ENCODE measurements at places on chromosomes 4 and X. TPM values are rescaled to one million over a fixed set of nuclear protein-coding genes. Genes with fewer than 3 reads are reported as not detected.

GRIPAP1 gene
- total RNA-seq = 36.9 TPM

SMAD1 gene
- total RNA-seq = 47.3 TPM

DNA sequence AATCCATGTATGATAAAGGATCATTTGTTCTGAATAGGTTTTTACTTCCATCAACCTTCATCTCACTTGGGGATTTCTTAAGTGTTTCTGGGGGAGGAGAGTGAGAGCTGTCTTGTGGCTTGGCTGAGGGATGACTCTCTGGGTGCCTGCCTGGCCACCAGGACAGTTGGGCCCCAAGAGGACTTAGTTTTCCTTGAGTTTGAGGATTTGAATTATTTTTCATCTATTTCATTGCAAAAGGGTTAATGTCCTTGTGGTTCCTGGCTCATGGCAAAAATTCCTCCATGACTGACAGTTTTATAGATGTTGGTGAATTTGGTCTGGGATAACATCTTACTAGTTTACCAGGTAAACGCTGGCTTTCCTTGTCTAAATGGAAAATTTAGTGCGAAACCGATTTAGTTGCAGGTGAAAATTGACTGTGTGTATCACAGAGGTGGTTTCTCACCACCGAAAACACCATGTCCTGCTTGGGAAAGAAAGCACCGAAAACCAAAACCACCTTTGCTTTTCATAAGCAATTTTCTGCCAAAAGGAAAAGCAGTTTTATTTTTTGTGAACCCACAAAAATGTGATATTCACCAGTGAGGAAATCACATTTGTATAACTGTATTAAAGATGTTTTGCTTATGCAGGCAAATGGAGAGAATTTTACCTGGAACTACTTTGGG lies 331.3 kb upstream of the SFRP2 start:
- no peaks in the 10 kb centered on the region for H3K4me1 ChIP-seq
- DNase-seq = no peak
- H3K27me3 ChIP-seq = no peaks in the 10 kb centered on the region
- no peak overlapping the region for H3K4me3 ChIP-seq
- H3K36me3 ChIP-seq = no peaks in the 10 kb centered on the region

KLB gene
- 0.64 TPM for total RNA-seq

DNA sequence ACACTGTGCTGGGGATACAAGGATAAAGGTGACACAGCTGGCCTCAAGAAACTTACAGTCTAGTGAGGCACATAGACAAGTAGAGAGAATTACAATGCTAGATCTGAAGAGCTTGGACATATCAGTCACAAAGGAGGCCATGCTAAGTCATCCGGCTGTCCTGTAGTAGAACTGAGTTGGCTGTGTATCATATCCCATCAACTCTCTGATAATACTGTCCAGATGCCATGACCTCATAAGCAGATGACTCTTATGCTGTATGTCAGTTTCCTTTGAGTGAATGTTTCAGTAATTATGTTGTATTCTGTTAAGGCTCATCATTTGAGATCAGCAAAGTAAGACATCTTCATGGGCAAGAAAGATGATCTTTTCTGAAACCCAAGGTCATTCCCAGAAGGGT lies 442.9 kb downstream of the MID1IP1 start:
- DNase-seq = no peak
- H3K27me3 ChIP-seq = no peaks in the 10 kb centered on the region
- no peaks in the 10 kb centered on the region for H3K36me3 ChIP-seq
- H3K4me3 ChIP-seq = no peak overlapping the region

- no peak for DNase-seq
- H3K4me3 ChIP-seq = peak overlapping the region; percentile 46
- H3K27ac ChIP-seq = peak overlapping the region; percentile 74
- H3K27me3 ChIP-seq = no peaks in the 10 kb centered on the region
- no peaks in the 10 kb centered on the region for H3K4me1 ChIP-seq
These were observed 473 bp upstream of the USP51 start for GRCh38 chrX:55490121-55490520.

SLITRK4 gene
- total RNA-seq = 0.07 TPM

- H3K27ac ChIP-seq = no peak within 1 kb of the TSS
- H3K36me3 ChIP-seq = no peaks in the 10 kb centered on the region
- no peaks in the 10 kb centered on the region for H3K27me3 ChIP-seq
- H3K4me1 ChIP-seq = no peaks in the 10 kb centered on the region
- DNase-seq = peak; percentile 79
These were observed at the start of gene MORC4 for GRCh38 chrX:107000013-107000515. Gene MORC4 (minus strand): TSS chrX:107000212. CDS start chrX:106999969, 243 bp downstream.

TRPC3 gene
- total RNA-seq = 0.15 TPM

DAPP1 gene
- total RNA-seq = 5.0 TPM

F8A3 gene
- total RNA-seq = 14.6 TPM

DNA sequence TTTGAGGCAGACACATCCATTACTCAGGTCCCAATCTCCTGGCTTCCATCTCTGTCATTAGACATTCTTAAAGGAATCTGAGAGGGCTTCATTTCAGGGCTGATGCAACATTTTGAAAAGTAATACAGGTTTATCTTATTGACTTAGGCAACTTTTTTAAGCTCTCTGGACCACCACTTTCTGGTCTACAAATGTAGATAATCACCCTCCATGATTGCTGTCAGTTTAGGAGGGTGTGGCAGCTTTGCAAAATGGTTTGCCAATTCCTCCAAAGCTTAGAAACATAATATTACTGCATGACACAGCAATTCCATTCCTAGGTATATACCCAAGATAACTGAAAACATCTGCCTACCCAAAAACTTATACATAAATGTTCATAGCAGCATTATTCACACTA lies 77.6 kb downstream of the ARHGAP6 start:
- H3K27ac ChIP-seq = no peak overlapping the region
- no peak for DNase-seq
- H3K36me3 ChIP-seq = no peaks in the 10 kb centered on the region
- no peaks in the 10 kb centered on the region for H3K4me1 ChIP-seq
- H3K4me3 ChIP-seq = no peak overlapping the region

DNA sequence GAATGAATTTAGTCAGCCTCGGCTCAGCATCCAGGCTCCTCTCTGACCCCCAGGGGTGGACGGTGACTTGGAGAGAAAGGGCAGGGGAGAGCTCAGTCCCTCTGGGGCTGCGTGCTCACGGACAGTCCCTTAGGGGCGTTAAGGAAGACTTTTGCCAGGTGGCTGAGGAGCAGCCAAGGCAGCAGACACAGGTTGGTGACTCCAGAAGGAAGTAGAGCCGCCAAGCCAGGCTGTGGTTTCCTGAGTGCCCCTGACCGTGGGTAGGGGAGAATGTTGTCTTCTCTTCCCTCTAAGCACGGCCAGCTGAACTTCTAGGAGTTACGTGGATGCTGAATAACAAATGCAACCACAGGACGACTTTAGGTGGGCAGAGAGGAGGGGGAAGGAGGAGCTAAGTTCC lies 91.0 kb upstream of the MTM1 start:
- no peaks in the 10 kb centered on the region for H3K4me1 ChIP-seq
- no peak for DNase-seq
- H3K27me3 ChIP-seq = no peaks in the 10 kb centered on the region
- H3K36me3 ChIP-seq = no peaks in the 10 kb centered on the region
- H3K27ac ChIP-seq = no peak overlapping the region

CXCL6 gene
- 0.42 TPM for total RNA-seq

EFHC2 gene
- 0.57 TPM for total RNA-seq

DNA sequence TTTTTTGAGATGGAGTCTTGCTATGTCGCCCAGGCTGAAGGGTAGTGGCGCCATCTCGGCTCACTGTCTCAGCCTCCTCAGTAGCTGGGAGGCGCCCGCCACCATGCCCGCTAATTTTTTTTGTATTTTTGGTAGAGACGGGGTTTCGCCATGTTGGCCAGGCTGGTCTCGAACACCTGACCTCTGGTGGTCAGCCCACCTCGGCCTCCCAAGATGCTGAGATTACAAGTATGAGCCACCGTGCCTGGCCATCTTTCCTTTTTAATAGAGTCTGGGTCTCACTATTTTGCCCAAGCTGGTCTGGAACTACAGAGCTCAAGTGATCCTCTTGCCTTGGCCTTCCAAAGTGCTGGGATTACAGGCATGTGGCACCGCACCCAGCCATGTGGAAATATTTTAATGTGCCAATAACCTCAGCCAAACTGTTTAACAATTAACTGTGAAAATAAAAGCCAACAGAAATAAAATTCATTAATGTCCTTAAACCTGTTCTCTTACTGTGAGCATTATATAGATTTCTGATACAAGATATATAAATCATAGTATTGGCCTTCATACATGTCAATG lies 16.3 kb downstream of the PDS5A start:
- H3K4me1 ChIP-seq = no peaks in the 10 kb centered on the region
- no peaks in the 10 kb centered on the region for H3K36me3 ChIP-seq
- H3K4me3 ChIP-seq = no peak overlapping the region
- no peak for DNase-seq

- no peaks in the 10 kb centered on the region for H3K27me3 ChIP-seq
- H3K36me3 ChIP-seq = peaks cover 16% of the 10 kb centered on the region
- no peak overlapping the region for H3K4me3 ChIP-seq
- no peaks in the 10 kb centered on the region for H3K4me1 ChIP-seq
These were observed 22.8 kb downstream of the USP38 start for GRCh38 chr4:143207555-143207954.

- no peaks in the 10 kb centered on the region for H3K4me1 ChIP-seq
- H3K27ac ChIP-seq = no peak overlapping the region
- no peak overlapping the region for H3K4me3 ChIP-seq
- H3K36me3 ChIP-seq = no peaks in the 10 kb centered on the region
- H3K27me3 ChIP-seq = no peaks in the 10 kb centered on the region
These were observed 25.7 kb upstream of the CSF2RA start for GRCh38 chrX:1242891-1243402.

- H3K27me3 ChIP-seq = no peaks in the 10 kb centered on the region
- no peaks in the 10 kb centered on the region for H3K36me3 ChIP-seq
- no peak for DNase-seq
These were observed 73.4 kb downstream of the MGST2 start for GRCh38 chr4:139738846-139739613.

DNA sequence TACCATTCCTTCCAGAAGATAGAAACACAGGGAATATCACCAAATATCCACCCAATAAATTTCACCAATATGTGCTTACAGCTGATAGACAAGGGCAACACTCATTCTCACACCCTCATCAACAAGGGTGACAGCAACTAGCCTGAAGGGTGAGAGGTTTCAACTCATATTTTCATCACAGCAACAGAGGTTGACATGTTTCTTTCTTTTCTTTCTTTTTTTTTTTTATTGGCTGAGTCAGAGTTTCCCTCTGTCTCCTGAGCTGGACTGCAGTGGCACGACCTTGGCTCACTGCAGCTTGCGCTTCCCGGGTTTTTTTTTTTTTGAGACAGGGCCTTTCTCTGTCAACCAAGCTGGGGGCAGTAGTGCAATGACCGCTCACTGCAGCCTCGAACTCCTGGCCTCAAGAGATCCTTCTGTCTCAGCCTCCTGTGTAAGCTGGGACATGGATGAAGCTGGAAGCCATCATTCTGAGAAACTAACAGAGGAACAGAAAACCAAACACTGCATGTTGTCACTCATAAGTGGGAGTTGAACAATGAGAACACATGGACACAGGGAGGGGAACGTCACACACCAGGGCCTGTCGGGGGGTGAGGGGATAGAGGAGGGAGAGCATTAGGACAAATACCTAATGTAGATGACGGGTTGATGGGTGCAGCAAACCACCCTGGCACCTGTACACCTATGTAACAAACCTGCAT lies 27.5 kb upstream of the ASMTL start:
- H3K27me3 ChIP-seq = no peaks in the 10 kb centered on the region
- no peaks in the 10 kb centered on the region for H3K4me1 ChIP-seq
- no peaks in the 10 kb centered on the region for H3K36me3 ChIP-seq
- no peak for DNase-seq

ZNF630 gene
- 2.8 TPM for total RNA-seq

DNA sequence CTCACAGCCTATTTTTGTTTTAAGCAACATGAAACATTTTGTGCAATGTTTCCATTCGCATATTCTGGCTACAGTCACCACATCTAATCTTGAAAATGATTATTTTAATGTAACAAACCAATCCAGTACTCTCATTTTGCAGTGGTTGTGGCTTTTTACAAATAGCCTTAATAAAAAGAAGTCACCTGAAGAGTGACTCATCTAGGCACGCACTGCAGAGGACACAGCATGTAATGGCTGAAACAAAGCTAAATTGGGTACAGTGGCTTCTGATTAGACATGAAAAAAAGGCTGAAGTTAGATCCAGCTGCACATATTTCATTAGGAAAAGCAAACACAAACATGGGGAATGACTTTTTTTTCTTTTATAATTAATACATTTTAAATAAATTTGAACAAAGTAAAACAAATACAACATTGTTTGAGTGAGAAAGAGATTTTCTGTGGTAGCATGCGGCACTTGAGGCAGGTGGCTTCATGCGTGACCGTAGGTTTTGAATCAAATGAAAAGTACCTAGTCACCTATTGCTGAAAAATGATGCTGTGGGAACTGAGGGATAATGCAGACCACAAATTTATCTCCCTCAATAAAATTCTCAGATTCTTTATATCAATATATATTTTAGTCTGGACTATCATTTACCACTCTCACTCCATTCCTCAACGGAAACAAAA lies 240.8 kb upstream of the DDX53 start:
- no peaks in the 10 kb centered on the region for H3K4me1 ChIP-seq
- H3K4me3 ChIP-seq = no peak overlapping the region
- no peaks in the 10 kb centered on the region for H3K36me3 ChIP-seq

- no peak overlapping the region for H3K4me3 ChIP-seq
- DNase-seq = no peak
- no peaks in the 10 kb centered on the region for H3K27me3 ChIP-seq
- no peaks in the 10 kb centered on the region for H3K4me1 ChIP-seq
- no peak overlapping the region for H3K27ac ChIP-seq
These were observed 43.9 kb upstream of the SLC25A4 start for GRCh38 chr4:185099024-185099682.

Measured in colonic mucosa (tissue), 4 donors.